ENCODE measurements at places on chromosomes 2 and 18. TPM values are rescaled to one million over a fixed set of nuclear protein-coding genes. Genes with fewer than 3 reads are reported as not detected.

Gene GAD1
- 0.20 TPM for polyA plus RNA-seq

- no peak for DNase-seq
Observed at GRCh38 chr2:168683996-168684395, 118.4 kb upstream of the NOSTRIN start.

Gene UBE2F
- 56.9 TPM for polyA plus RNA-seq

GRCh38 chr2:70767699-70768589, at the start of gene ADD2:
TSS of gene ADD2 (minus strand) at chr2:70768200. CDS start at chr2:70706408, 61,792 bp downstream.
- peak; percentile 93 for DNase-seq

DNA sequence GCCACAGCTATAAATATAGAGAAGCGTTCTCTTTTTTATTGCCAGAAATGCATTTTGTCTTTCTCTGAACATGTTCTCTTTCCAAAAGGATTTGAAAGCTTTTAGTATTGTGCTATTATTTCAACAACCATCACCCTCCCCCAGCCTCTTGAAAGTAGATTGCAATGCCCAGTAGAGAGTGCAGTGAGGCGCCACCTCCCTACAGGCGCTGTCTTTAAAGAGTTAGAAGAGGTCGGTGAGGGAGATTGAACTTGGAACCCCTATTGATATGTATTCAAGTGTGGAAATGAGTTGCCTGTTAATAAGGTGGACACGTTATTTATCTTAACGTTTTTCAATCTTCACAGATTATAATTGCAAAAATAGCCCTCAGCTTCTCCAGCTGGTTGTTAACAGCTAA, 360.3 kb downstream of the LRP1B start:
- DNase-seq, result no peak

GRCh38 chr2:234880551-234881211, 71.1 kb upstream of the SH3BP4 start:
- no peak for DNase-seq

Measured in SK-N-SH (cell line).